Naive B cell (primary cell): ENCODE measurements at places on chromosomes 3 and 15. TPM values are rescaled to one million over a fixed set of nuclear protein-coding genes. Genes with fewer than 3 reads are reported as not detected.

DNA sequence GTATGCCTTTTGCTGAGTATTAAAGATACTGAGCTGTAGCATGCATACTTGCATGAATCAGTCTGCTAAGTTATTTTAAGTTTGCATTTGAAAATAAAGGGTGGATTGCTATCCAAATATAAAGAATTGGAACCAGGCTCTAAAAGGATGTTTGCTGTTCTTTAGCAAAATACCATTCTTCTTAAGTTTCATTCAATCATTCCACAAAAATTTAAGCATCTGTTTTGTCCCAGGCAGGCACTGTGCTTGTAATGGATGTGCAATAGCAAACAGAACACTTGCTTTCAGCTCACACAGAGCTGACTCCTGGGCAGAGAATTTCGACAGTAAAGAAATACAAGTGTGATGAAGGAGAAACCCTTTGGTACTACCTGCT lies 151.1 kb downstream of the PGPEP1L start:
- no peak overlapping the region for H3K27ac ChIP-seq
- no peaks in the 10 kb centered on the region for H3K27me3 ChIP-seq
- H3K4me1 ChIP-seq, result peaks cover 39% of the 10 kb centered on the region

Gene AP3B2
- polyA plus RNA-seq, result not detected

- H3K36me3 ChIP-seq, result no peaks in the 10 kb centered on the region
- no peak overlapping the region for H3K4me3 ChIP-seq
Observed at GRCh38 chr15:60363087-60363549, 34.7 kb downstream of the ANXA2 start.

GRCh38 chr15:74616366-74616939 lies 817 bp downstream of the CLK3 start:
- peak overlapping the region; percentile 91 for H3K4me3 ChIP-seq
- no peak for DNase-seq
- H3K4me1 ChIP-seq, result peaks cover 63% of the 10 kb centered on the region
- no peaks in the 10 kb centered on the region for H3K27me3 ChIP-seq
- H3K27ac ChIP-seq, result peak overlapping the region; percentile 96
- H3K36me3 ChIP-seq, result peaks cover 9% of the 10 kb centered on the region

DNA sequence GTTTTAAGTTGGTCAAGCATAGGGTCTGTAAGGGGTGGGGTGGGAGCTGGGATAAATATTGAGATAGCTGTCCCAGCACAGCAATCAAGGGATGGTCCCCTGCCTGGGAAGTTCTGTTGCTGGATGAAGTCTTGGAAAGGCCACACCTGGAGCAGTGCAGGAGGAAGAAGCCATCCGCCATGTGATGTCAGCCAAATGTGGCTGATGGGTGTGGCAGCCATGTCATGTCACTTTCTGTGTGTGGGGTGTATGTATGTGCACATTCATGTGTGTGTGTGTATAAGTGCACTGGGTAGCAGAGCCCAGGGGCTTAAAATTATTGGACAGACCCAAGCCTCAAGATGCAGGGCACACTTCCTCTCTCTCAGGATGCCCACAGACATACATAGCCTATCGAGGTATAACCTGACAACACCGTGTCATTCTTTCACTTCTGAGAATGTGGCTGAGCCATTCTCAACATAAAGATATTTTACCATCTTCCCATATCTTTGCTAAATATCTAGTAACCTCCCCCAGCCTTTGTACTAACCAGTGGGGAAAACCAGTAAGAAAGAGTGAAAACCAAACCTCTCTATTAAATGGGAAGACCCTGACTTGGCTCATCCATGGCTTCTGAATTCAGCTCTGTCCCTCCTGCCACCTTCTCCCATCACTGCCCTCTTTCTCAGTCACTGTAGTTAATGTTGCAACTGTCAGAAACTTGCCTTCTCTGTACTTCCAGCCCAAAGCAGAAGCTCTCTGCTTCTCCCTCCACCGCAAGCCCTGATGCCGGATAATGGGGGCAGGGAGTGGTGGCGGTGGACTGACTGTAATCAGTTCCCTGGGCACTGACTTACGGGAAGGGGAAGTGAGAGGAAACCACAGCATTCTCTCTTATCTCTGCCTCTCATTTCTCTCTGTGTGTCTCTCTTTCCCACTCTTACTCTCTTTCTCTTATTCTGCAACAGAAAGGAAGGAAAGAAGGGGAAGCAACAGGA lies 11.2 kb downstream of the TNFSF10 start:
- peak; percentile 48 for DNase-seq
- peak overlapping the region; percentile 85 for H3K4me3 ChIP-seq
- peaks cover 66% of the 10 kb centered on the region for H3K4me1 ChIP-seq
- peaks cover 49% of the 10 kb centered on the region for H3K36me3 ChIP-seq
- H3K27me3 ChIP-seq, result no peaks in the 10 kb centered on the region

- H3K27me3 ChIP-seq, result no peaks in the 10 kb centered on the region
- no peak overlapping the region for H3K4me3 ChIP-seq
- no peak for DNase-seq
Observed at GRCh38 chr3:78893161-78893560, 874.6 kb downstream of the ROBO1 start.

Gene SLC28A2
- not detected for polyA plus RNA-seq
